ENCODE measurements at places on chromosomes 7 and 10. TPM values are rescaled to one million over a fixed set of nuclear protein-coding genes. Genes with fewer than 3 reads are reported as not detected.

DNA sequence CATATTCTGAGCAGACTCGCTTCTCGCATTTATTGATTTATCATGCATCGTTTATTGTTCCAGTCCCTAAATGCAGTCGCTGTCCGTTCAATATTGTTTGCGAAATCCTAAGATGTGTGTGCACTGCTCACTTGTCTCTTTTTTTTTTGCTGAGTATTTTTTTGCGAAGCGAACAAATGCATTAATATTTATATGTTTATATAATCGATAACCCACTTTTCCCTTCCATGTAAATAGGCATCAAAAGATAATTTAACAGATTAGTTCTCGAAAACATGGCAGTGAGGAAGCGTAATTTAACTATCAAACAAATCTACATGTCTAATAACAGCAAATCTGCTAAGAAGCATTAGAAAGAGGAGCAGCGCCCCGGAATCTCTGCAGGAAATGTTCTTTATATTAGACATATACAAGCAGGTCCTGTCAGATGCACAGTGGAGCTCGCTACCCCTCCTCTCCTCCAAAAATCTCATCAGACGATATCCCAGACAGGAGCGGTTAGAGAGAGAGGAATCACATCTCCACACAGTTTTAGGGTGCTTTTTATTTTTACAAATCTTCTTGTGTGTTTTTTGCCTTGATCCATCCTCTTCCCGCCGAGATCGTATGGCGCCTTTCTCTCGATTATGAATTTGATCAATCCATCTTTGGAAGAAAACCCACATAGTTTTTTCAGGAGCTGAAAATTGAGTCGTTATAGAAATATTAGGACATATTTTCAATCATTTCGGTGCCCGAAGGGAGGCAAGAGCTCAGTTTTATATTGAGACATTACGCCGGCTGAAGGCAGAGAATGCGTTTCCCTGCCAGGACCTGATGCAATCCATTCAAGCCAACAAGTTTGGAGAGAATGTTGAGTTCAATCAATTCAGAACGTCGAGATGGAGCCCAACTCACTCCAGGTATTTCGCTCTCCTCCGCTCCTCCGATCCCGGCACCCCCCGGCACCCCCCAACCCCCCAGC, at the start of gene ARID5B:
TSS of gene ARID5B (plus strand) at position 871 of the 964 bp plus-strand sequence. CDS start at position 882, 11 bp downstream.
- peak; percentile 80 for DNase-seq

- no peak for DNase-seq
Observed at GRCh38 chr7:75055830-75056772, 17.5 kb downstream of the RCC1L start.

GRCh38 chr7:7938471-7938870, 30.1 kb upstream of the GLCCI1 start:
- no peak for DNase-seq

DNA sequence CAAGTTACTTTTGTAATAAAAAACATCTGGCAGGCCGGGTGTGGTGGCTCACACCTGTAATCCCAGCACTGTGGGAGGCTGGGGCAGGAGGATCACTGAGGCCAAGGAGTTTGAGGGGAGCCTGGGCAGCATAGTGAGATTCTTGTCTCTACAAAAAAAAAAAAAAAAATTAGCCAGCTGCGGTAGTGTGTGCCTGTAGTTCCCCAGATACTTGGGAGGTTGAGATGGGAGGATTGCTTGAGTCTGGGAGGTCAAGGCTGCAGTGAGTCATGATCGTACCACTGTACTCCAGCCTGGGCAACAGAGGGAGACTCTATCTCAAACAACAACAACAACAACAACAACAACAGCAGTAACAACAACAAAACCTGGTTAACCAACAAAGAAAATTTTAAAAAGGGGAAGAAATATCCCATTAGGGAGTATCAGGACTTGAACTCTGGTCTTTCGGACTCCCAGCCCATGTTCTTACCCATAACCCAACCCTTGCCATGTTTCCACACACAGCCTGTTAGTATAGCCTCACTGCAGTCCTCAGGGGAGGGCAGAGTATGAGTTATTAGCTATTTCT, 17.2 kb downstream of the PALD1 start:
- no peak for DNase-seq

- DNase-seq, result peak; percentile 79
Observed at GRCh38 chr7:98617960-98618418, 904 bp downstream of the NPTX2 start.

DNA sequence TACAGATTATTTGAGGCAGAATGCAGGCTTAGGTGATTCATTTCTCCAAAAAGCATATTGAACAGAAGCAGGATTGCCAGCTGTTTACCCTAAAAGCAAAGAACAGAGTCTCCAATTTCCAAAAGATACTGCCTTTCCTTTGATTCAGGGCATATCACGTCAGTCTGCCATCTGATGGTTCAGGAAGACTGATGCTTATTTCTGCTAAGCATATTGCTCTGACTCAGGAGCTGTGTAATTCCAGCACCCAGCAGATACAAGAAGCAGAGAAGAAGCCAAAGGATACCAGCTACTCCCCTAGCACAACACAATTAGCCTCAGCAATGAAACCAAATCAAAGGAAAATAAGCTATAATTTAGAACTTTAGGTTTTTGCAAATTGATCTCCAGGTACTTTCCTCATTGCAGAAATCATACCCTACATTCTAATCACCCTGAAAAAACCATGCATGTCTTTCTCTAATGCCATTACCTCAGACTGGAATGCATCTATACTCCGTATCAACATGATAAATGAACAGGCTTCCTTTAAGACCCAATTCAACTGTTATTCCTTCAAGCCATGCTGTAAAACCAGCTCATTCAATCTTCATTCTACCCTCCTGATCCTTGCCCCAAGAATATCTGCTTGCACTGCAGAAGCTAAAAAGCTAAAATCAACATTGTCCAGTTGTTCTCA, 55.1 kb downstream of the ABI1 start:
- no peak for DNase-seq

DNA sequence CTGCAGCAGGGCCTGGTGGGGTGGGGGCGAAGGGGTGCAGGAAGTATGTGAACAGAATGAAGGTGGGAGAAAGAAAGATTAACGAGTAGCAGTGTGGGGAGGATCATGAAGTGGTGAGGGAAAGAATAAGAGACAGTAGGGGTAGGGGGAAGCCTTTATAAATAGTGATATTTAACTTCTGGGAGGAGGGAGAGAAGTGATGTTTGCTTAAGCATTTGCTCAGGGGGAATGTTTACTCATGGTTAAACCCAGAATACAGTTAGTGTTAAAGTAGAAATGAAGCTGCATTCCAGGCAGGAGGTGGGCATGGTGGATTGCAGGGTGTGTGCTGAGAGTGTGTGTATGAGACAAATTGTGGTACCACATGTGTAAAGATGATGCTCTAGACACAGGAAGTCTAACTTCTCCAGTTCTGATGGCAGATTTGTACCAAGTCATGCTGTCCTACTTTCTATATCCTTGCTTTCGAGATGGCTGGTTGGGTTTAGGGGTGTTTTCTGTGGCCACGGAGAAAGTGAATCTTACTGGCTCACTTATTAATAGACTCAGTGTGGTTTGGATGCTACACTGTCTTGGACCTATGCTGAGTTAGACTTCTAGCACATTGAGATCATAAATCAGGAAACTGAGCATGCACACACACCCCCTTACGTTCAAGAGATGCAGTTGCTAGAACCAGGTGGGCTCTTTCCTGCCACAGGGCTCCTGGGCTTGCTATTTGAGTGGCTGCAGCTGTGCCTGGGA, 10.6 kb upstream of the DNMBP start:
- no peak for DNase-seq

DNA sequence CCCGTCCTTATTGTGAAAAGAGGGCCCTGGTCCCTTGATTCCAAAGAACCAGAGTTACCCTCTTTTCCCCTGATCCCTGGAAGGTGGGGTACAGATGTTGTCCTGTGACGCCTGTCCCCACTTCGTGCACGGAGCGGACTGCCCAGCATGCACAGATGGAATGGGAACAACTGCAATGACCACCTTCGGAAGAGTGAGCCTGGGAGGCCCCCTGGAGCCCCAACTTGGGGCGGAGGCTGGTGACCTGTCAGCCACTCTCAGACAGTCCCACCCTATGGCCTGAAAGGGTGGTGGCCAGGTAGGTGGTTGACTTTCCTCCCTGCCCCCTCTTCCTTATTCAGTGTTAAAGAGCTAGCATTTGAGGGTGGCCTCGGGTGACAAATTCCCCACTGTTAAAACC, 196.6 kb upstream of the GALNT17 start:
- no peak for DNase-seq

GRCh38 chr7:7384228-7384627, 151.4 kb downstream of the COL28A1 start:
- DNase-seq, result no peak

- DNase-seq, result peak; percentile 94
Observed at GRCh38 chr7:7968544-7969305, at the start of gene GLCCI1. Gene GLCCI1 (plus strand): TSS chr7:7968796. CDS start chr7:7969351, 555 bp downstream.

- no peak for DNase-seq
Observed at GRCh38 chr7:45220846-45221618, 63.4 kb downstream of the RAMP3 start.

DNA sequence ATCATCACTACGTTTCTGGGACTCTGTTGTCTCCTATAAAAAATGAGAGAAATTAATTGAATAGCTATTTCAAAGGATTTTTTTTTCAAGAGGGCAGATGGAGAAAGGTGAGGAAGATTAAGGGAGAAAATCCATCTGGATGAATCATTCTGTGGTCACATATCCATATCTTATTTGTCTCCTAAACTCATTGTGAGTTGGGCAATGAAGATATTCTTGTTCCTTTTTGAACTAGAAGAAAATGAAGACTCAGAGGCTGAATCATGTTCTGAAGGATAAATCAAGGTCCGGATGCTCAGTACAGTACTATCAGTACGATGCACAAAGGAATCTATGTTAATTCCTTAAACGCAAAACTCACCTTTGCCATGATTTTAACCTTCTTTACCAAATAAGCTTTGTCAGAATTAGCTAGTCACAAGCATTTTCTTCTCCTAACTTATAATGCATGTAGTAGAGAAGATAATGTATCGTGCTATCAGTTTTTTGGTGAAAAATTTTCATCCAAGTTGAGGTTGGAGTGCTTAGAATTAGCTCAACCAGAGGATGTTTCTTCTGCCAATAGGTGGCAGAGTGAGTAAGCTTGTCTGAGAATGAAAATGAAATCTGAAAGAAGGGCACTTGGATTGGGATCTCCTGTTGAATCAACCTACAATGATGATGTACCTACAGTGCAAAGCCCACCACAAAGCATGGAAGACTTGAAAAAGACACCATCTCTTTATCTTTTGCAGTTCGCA, 446.9 kb downstream of the KIF20B start:
- DNase-seq, result peak; percentile 27

DNA sequence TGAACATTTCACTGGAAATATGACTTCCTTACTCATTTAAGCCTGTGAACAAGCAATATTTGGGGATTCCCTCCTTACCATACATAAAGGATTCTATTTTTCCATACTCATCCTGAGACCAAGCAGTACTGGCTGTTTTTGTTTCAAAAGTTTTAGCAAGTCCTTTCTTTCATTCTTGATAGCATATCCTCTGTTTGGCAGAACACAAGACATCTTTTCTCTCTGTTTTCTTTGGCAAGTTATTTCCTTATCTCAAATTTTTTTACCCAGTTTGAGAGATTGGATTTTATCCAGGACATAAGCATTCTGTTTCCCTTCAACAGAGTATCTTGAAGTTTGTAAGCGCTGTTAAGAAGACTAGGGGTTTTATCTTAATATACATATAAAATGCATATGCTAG, 3.0 kb upstream of the WASL start:
- no peak for DNase-seq

DNA sequence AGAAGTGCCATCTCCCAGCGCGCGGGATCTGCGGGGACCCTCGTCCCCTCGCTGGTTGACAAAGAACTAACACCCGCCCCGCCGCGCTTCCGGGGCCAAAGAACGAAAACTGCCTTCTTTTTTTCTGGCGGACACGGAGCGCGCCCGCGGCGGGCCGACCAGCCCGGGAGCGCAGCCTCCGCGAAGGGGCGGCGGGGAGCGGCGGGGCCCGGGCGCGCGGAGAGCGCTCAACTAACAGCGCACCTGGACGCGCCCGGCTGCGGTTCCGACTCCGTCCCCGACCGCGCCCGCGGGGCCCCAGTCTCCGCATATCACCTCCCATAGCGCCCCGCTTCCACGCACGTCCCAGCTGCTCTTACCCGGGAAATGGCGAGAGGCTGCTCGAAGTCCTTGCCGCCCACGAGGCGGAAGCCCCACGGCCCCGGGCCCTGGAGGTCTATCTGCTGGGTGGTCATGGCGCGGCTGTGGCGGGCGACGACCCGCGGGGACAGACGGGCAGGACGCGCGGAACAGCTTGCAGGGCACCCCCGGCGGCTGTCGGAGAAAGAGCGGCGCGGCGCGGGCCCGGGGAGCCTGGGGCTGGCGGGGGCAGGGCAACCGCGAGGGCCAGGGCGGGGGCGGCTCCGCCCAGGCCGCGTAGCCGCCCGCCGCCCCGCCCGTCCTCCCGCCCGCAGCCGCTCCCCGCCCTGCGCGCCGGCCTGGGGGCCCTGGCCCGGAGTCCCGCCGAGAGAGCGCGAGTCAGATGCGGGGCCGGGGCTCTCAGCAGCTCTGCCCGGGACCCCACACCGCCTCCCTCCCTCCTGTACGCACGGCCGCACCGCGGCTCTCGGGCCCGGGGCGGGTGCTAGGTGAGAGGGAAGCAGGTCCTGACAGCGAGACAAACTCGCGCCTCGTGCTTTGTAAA, at the start of gene PDLIM1:
TSS of gene PDLIM1 (minus strand) at position 543 of the 904 bp plus-strand sequence. CDS start at position 455, 88 bp downstream.
- peak; percentile 95 for DNase-seq

- peak; percentile 28 for DNase-seq
Observed at GRCh38 chr10:128160297-128160711, 34.1 kb upstream of the MKI67 start.

GRCh38 chr7:44325201-44325671, at the start of gene CAMK2B:
Gene CAMK2B (minus strand): TSS chr7:44325594. CDS start chr7:44325421, 173 bp downstream.
- DNase-seq, result peak; percentile 74

DNA sequence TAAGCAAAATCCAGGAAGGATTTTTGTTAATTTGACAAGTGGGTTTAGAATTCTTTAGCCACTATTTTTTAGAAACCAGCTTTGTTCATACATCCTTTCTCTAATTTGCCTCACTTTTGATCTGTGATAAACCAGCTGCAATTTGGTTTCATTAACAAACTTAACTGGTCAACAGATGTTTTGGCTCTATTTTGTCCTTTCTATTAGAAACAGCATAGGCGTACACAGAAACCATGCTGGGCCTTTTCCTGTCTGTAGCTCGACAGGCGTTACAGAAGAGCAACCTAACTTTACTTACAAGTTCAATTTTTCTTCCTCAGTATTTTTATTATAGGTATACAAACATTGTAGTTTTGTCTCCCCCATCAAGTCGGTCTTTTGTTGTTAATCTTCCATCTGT, 28.2 kb downstream of the KAT6B start:
- no peak for DNase-seq

Gene SHH
- 4.6 TPM for total RNA-seq

Gene PRR15
- 11.7 TPM for total RNA-seq

Gene PKD2L1
- not detected for total RNA-seq

Gene PDCD11
- 55.7 TPM for total RNA-seq

Gene CRHR2
- total RNA-seq, result not detected

Gene MPP7
- total RNA-seq, result 2.1 TPM

Gene PODXL
- total RNA-seq, result 339 TPM

Gene ZNF503
- 0.37 TPM for total RNA-seq

Measured in H7 (cell line).